ENCODE measurements at places on chromosomes 2 and 18. TPM values are rescaled to one million over a fixed set of nuclear protein-coding genes. Genes with fewer than 3 reads are reported as not detected.

DNA sequence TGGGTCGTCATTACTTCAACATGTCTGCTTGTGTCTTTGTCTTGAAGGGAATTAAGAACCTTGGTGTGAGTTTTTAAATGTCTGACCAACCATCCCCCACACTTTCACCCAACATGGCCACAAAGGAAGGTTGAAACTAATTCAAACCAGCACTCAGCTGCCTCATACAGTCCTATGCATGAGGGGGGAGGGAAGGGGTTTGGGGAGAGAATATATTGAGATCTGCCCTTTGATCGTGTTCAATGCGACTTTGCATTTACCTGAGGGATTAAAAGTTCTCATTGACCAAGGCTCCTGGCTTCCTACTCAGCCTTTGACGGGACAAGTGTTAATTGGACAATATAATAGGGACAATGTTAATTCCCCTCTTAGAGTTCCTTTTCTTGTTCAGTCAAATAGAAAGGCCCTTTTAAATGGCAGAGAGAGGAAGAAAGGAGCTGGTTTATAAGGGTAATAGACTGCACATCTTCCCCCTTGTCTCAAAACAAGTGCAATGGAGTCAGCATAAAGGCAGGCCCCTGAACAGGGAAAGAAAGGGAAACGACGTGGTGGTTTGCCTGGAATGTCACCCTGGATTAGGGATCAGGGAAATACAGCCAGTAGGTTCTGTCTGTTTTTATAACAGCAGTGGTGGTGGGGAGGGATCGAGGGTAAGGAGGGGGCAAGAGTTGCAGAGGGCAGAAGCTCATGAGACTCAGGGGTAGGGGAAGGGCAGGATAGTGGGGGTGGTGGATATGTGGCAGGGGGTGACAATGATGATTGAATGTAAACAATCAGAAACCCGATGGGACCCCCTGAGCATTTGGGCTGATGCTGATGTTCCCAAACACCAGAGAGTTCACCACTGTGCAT, 198.7 kb downstream of the MYCN start:
- DNase-seq: no peak

- DNase-seq: no peak
Observed at GRCh38 chr2:129178356-129178755, 801.1 kb upstream of the RAB6C start.

DNA sequence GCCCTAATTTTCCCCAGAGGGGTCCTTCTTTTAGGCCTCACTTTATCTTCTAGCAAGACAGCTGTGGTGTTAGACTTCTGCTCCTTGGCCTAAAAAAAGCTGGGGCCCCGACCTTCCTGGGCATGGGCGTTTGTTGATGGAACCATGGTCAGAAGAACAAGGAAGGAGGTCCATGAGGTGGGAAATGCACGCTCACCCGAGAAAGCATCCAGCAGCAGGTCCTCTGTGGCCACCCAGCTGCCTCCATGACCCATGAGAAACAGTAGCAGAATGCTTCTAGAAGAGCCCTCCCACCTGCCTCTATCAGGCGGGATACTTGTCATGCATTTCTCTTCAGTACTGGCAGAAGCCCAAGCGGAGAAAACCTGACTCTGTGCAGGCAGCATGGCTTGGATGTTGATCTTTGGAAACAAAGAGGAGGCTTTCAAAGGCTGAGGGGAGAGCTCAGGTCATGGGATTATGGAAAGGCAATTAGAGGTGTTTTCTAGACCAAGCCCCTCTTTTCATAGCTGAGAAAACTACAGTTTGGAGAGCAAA, 249.1 kb downstream of the FAM210A start:
- DNase-seq: no peak

GRCh38 chr18:48488388-48488850, 50.4 kb upstream of the CTIF start:
- DNase-seq: no peak

- DNase-seq: no peak
Observed at GRCh38 chr2:10740226-10740625, 18.8 kb downstream of the ATP6V1C2 start.

GRCh38 chr2:235963853-235964577, 204.2 kb downstream of the GBX2 start:
- no peak for DNase-seq

GRCh38 chr2:113126845-113127645, at the start of gene IL1RN:
TSS of gene IL1RN (plus strand) at chr2:113127598. CDS start at chr2:113127625, 27 bp downstream.
- DNase-seq: no peak

- DNase-seq: no peak
Observed at GRCh38 chr18:57110290-57110689, 36.6 kb upstream of the BOD1L2 start.

ITSN2 gene
- 25.2 TPM for polyA plus RNA-seq

RGPD3 gene
- 0.33 TPM for polyA plus RNA-seq

GBX2 gene
- 0.68 TPM for polyA plus RNA-seq

TDRD15 gene
- 0.01 TPM for polyA plus RNA-seq

GPR45 gene
- polyA plus RNA-seq: not detected

RBKS gene
- polyA plus RNA-seq: 9.9 TPM

SNX17 gene
- 105 TPM for polyA plus RNA-seq

CDH2 gene
- polyA plus RNA-seq: 70.3 TPM

XDH gene
- 0.10 TPM for polyA plus RNA-seq

AMER3 gene
- 0.03 TPM for polyA plus RNA-seq

Measured in right renal pelvis (tissue), 4 donors.